Prostate gland (tissue), 2 donors: ENCODE measurements at places on chromosomes 5 and 9. TPM values are rescaled to one million over a fixed set of nuclear protein-coding genes. Genes with fewer than 3 reads are reported as not detected.

DNA sequence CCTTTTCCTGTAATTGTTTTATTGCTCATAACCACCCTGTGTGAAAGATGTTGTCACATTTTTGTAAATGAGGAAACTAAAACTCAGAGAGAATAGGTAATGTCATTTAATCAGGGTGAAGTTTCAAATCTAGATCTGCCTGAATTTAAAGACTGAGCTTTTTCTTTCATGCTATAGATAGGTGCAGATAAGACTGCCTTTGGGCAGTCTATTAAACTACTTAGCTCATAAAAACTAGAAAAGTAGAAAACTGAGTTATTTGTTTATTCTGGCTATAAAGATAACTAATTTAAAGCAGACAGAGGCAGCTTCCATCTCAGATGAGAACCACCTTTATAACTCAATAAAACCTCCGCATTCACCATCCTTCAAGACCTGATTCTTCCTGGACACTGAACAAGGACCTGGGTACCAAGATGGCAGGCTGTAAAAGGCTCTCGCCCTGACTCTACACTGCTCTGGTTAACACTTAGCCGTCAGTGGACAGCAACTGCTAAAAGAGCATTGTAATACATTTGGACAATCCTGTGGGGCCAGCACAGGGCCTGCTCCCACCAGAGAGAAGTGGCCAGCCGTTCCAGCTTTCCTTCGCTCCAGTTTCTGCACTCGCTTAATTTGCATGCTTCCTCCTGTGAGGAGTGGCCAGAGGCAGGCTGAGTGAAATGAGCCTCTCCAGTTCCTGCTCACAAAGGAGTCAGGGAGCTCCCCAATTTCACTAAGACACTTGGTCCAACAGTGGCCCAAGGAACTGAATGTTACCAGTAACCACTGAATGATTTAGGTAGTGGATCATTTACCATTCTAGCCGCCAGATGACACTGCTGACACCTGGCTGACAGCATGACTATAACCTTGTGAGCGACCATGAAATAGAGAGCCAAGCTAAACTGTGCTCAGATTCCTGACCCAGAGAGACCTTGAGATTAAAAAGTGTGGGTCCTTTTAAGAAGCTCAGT lies 566.4 kb downstream of the EFNA5 start:
- no peak for DNase-seq

DNA sequence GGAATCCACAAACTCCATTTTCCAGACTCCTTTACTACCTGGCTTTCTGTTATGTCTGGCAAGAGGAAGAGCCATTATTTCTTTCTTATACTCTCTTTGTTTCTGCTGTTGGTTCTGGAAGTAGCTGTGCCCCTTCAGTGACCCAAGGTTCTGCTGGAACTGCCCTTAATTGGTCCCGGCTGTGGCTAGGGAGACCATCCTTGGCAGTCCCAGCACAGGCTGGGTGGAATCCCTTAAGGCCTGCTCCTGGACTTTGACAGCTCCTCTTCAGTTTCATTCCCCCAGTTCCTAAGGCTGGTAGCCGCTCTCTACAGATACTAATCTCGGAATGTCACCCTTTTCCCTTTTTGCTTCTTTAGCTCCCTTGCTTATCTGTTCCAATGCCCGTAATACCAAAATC lies 81.9 kb upstream of the GLIS3 start:
- DNase-seq: no peak

DNA sequence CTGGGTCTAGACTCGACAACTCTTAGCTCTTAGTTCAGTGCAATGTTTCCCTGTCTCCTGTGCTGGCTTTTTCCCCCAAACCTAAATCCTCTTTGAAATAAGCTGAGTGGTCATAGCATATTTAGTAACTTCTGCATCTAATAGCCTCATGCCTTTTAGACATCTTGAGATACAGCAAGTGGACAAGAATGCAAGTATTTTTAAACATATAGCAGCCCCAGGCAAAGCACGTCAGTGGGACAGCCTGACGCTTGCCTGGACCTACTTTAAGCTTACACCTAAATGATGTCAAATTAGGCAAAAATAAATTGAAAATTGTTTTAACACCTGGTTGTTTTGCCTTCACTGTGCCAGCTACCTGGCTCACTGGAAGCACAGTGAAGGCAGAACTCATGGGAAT lies 8.0 kb downstream of the C9 start:
- DNase-seq: no peak

Gene HTR1A
- not detected for total RNA-seq

DNA sequence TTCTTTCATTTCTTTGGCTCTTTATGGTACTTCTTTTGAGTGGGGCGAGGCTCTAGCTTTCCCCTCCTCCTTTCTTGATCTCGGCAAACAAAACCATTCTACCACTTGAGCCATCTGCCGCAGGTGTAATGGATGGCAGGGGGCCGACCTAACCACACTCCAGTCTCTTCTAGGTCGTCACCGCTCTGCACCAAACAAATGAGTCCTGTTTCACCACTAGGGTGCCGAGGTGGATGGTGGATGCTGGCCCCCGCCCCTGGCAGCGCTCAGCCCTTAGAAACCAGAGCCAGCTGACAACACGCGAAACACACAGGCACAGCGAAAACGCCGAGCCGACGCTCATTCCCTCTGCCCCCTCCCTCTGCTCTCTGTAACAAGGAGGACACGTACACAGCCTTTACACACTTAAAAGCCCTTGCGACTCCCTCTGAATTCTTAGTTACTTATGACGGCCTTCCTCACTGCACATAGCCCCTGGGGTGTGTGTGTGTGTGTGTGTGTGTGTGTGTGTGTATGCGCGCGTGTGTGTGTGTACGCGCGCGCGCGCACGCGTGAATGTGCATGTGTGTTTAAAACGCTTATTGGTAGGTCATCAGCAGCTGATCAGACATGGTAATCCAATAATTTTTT lies 199.4 kb downstream of the MEF2C start:
- no peak for DNase-seq

Gene FGF1
- 2.0 TPM for total RNA-seq

Gene DRD1
- total RNA-seq: 0.77 TPM

DNA sequence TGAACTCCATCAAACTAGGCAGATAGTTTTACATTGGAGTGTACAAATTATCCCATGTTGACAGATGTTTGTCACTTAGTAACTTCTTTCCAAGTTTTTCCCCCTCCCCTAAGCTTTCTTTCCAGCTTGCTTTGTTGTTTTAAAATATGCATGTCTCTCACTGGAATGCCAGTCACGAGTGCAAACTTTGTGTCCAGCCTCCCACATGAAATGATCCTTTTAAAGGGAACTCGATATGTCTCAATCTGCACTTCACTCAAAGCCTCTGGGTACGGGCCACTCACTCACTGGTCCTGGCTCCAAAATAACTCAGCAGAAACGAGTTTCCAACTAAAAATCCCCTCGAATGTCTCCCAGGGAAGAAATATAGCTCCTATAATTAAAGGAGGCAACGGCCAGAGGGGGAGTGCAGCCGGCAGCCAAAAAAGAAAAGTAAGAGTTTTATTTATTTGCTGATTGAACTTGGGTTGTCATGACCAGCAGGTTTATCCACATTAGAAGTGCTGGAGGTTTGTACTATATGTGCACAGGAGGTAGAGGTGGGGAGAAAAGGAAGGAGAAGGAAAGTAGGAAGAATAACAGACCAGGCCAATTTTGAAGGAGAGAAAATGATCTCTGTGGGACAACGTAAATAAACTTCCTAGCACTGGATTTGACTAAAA lies 17.5 kb downstream of the NR2F1 start:
- no peak for DNase-seq

DNA sequence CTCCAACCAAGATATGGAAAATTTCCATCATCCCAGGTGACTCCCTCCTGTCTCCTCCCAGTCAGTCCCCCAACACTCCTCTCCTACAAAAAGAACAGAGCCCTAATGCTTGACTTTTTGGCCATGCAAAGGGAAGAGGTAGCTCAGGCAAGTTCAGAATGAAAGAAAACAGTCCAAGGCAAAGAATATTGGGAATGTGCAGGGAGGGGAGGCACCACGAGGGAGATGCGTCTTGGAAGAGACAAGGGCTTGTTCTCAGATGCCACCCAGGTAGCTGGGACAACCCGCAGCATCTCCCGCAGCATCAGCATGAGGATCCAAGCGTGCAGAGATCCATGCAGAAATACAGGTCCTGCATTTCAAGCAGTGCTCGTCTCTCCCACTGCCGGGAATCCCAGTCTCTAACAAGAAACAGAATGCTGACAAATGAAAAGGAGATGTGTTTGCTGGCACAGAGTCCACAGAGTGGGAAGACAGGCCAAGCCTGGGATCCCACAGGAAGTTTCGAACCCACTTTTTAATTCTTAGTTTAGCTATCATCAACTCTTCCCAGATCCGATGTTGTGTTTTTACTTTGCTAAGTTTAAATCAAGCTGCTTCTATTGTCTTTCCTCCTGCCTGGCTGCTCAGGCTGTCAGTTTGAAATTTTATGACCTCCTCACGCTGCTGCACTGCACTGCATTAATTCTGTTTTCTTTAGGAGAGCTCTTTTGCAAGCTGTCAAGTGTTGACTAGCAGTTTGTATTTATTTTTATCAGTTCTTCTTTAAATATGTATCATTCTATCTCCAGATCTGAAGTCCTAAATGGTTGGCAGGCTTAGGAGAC lies 86.8 kb upstream of the OSMR start:
- no peak for DNase-seq

DNA sequence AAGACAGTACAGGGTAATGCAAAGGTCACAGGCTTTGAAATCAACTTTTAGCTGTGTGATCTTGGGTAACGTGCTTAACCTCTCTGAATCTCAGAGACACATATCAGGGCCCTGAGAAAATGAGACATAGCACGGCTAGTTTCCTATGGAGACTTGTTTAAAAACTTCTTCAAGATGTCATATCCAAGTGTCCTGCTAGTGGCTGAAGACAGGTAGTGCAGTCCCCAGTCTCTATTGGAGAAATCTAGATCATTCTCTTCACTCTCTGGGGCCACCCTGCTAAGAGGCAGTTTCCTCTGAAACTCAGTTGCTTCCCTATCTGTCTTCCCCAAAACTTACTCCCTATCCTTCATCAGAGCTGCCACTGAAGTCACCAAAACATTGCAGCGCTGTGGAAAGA lies 30.3 kb upstream of the GRXCR2 start:
- no peak for DNase-seq

DNA sequence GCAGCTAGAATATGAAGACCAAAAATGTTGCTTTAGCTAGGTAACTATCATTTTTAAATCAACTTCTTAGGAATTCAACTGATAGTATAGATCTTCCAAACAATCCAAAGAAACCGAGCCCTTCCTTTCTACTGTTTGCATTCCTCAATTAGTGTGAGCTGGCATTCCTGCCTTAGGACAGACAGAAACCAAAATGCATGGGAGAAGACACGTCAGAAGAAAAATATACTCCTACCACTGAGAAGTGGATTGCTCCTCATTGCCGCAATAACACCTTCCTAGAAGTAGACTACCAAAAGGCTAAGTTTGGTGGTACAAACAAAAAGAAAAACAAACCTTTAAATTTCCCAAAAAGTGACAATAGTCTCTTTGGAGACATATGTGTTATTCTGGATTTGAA lies 440.0 kb downstream of the SEMA5A start:
- DNase-seq: no peak

DNA sequence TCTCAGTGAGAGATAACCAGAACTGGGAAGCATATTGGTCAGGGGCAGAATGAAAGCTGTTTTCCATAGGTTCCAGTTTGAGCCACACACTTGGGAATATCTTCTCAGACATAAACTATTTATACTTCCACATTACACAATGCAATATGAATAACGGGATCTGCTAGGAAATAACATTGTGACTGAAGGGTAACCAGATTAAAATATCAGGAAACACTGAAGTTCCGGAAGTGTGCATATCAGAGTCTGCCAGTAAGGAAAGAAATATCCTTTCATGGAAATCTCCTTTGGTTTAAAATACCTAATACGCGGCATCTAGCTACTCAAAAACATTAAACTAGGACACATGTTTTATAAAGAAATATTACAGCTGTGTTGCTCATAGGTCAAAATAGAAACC lies 56.3 kb downstream of the ST8SIA4 start:
- no peak for DNase-seq

DNA sequence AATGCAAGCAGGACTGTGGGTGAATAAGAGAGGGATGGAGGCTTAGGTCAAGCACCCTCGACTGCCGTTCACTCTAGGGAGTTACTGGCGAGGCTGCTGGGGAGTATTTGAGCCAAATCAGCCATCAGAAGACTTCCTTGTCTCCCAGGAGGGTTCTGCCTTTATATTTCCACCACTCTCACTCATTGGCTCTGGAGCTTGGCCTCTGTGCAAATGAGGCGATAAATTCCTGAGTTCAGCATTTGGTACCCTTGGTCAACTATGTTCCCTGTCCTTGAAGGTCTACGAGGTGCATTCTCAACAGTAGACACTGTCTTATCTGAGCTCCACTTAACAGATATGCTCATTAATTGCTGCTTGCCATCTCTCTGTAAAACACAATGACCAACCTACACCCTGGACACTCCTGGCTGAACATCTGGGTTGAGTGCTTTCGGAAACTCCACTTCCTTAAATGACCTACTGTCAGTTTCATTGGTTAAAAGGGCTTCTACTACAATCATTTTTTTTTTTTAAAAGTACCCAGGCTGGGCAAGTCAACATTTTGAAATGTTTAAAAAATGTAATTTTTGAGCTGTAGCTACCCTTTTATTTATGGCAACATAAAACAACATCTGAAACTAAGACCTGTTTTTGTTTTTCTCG lies 153.2 kb downstream of the NTRK2 start:
- DNase-seq: no peak

DNA sequence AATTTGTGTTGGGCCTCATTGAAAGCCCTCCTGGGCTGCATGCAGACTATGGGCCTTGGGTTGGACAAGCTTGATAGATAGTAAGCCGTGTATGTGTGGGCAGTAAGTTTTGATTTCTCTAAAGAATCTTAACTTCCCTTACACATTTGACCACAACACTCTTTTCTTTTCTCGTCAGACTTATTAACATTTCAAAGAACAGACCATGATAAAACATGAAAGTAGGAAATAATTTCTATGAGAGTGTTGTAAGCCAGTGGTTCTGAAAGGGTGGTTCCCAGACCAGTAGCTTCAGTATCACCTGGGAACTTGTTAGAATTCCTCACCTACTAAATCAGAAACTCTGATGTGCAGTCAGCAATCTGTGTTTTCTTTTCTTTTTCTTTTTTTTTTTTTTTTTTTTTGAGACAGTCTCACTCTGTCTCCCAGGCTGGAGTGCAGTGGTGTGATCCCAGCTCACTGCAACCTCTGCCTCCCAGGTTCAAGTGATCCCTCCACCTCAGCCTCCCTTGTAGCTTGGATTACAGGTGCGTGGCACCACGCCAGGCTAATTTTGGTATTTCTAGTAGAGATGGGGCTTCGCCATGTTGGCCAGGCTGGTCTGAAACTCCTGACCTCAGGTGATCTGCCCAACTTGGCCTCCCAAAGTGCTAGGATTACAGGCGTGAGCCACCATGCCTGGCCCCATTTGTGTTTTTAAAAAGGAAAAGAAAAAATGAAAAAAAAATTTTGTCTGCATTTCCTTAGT lies 20.0 kb upstream of the GCNT1 start:
- no peak for DNase-seq
